ENCODE measurements at places on chromosomes 12 and 14. TPM values are rescaled to one million over a fixed set of nuclear protein-coding genes. Genes with fewer than 3 reads are reported as not detected.

DNA sequence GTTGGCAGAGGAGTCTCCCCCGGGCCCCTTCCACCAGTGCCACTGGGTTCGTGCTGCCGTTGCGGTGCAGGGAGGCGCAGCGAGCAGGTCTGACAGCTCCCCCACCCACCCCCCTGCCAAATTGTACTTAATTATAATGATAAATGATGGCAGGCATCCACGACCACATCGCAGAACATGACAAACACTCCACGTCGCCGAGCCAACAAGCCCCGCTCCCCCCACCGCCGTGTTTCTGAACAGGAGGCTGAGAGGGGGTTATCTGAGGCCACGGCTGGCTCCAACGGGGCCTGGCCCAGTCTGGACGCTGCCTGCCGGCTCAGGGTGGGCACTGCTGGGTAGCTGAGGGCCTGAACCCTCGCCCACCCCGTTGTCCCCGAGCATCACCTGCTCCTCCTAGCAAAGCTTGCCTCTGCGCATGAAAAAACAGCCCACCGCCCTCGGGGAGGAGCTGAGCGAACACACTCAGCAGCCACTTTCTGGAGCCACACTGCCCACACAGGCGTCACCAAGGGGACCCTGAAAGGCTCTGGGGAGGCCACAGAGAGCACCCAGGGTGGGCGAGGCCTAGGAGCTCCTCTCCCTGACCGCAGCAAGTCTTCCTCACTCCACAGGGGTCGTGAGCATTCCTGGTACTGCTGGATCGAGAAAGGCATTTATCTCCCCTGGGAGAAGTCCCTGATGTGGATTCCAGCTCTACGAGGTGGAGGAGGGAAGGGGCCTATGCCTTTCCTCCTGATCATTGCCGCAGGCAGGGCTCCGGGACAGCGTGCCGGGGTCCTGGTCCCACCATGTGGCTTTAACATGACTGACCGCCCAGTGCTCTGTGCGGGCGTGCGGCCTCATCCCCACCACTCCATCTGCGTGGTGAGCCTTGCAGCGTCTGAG, 35.4 kb upstream of the DIO3 start:
- DNase-seq, result no peak

DNA sequence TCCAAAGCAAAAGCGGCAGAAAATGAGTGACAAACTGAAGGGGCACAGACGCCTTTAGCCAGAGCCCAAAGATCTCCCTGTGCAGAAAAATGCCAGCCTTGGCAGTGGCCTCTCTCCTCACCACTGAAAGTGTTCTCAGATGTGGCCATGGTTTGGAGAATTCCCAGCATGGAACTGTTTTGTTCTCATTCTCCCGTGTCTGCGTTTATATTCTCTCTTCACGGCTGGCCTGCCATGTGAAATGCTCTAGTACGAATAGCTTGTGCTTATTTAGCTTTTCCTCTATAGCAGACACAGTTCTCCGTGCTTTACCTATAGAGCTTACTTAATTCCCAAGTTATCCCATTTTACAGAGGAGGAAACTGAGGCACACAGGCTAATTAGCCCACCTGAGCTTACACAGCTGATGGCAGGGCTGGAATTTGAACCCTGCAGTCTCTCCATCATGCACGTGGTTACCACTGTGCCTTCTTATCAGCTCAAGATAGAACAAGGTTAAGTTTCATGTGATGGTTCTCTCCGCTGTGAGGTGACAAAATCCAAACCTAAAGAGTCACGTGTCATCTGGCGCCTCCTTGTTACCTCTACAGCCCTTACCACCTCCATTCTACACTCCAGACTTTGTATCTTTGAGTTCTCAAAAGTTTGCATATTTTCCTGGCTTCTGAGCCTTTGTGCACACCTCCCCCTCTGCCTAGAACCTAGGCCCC, 141.6 kb downstream of the GCH1 start:
- DNase-seq, result no peak

DNA sequence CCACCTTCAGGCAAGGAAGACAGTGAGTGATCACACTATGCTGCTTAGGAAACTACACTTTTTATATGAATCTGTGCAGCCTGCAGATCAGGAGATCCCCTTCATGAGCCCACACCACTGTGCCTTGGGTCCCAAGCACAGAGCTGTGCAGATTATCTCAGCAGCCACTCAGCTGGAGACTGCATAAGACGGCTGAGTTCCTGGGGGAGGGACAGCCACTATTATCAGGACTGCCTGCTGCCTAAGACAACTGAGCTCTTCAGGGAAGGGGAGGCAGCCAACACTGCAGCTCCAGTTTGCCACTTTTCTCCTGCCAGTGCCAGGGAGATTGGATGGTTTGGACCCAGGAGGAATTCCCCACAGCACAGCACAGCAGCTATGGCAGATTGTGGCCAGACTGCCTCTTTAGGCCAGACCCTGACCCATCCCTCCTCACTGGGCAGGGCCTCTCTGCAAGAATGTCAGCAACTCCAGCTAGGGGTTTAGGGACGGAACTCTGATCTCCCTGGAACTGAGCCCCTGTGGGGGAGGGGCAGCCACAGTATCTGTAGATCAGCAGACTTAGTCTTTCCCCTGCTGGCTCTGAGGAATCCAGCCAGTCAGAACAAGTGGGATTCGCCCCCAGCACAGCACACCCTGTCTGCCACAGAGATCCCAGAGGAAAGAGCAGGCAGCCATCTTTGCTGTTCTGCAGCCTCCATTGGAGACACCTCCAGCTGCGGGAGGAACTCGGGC, 141.3 kb downstream of the KLHL28 start:
- DNase-seq, result no peak

DNA sequence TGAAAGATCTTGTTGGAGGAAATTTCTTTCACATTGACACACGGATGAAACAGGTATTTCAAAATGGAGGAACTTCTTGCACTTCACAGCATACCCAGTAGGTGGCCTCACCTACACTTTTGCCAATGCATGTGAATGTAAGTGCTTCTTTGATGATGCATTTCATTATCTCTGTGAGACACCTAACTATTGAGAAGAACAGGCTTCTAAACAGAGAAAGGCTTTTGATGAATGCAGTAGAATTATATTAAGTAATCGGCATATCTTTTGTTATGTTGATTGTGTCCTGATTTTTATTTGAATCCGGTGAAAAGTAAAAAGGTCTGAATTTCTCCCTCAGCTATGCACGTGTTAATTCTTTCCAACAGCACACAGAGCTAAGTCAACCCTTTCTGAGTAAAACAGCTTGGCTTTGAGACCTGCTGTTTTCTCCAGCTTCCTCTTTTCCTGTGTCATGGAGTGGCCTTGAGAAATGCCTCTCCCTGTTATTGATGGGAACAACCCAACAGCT, 399.0 kb downstream of the NAV3 start:
- DNase-seq, result peak; percentile 38

GRCh38 chr14:87805315-87805723, 187.7 kb downstream of the GALC start:
- peak; percentile 22 for DNase-seq

- no peak for DNase-seq
Observed at GRCh38 chr12:88658009-88658408, 77.7 kb upstream of the KITLG start.

The NEMP1 gene
- 49.6 TPM for total RNA-seq

- DNase-seq, result no peak
Observed at GRCh38 chr12:11907625-11908024, 163.1 kb upstream of the BCL2L14 start.

DNA sequence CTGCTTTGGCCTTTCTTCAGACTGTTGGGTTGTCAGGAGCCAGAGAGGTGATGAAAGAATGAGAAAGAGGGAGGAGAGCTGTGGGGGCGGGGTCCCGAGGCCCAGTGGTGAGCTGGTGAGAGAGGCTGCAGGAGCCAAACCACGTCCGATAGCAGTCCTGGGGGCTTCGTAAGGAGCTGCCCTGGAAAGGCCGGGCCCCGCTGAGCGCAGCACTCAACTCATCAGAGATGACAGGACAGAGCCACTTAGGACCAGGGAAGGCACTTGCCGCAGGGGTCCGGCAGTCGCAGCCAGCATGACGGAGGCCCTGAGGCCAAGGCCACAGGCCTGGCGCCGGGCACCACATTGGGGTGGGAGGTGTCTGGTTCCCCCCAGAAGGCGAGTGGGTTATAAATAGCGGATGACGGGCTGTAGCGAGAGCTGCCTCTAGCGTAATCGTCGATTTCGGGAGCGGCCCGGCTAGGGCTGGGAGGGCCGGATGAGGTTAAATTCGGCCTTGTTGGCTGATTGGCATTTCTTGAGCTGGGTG, 179.0 kb downstream of the TSPAN9 start:
- no peak for DNase-seq

DNA sequence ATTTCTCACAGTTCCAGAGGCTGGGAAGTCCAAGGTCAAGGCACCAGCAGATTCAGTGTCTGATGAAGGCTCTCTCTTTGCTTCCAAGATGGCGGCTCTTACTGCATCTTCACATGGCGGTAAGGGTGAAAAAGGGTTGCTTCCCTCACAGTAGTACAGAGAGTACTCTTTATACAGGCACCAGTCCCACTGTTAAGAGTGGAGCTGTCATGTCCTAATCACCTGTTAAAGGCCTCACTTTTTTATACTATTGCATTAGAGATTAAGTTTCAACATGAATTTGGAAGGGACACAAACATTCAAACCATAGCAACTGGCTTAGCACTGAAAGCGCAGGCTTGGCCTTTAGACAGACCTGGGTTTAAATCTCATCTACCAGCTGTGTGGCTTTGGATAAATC, 50.0 kb upstream of the TCL1A start:
- no peak for DNase-seq

- DNase-seq, result no peak
Observed at GRCh38 chr14:71114565-71114964, 207.3 kb downstream of the PCNX1 start.

All from neural crest cell (in vitro differentiated cells).